Activated CD8-positive, alpha-beta memory T cell treated with anti-CD3 and anti-CD28 coated beads, Interleukin-2, amount 10 ng/mL, durations not matched to agents 7 days and 5 days (primary cell): ENCODE measurements at places on chromosomes 6 and 20. TPM values are rescaled to one million over a fixed set of nuclear protein-coding genes. Genes with fewer than 3 reads are reported as not detected.

The NUP153 gene
- total RNA-seq = 97.9 TPM

The SYNE1 gene
- 58.5 TPM for total RNA-seq

The OR2B6 gene
- total RNA-seq = not detected

GRCh38 chr20:9741996-9742395 is 96.9 kb downstream of the PAK5 start:
- no peak for DNase-seq
- H3K4me1 ChIP-seq = no peaks in the 10 kb centered on the region
- H3K27me3 ChIP-seq = no peaks in the 10 kb centered on the region
- H3K27ac ChIP-seq = no peak overlapping the region

- peak; percentile 89 for DNase-seq
- H3K4me3 ChIP-seq = no peak overlapping the region
- H3K36me3 ChIP-seq = peaks cover 3% of the 10 kb centered on the region
- H3K27ac ChIP-seq = peak overlapping the region; percentile 78
- peaks cover 43% of the 10 kb centered on the region for H3K4me1 ChIP-seq
Measured at GRCh38 chr6:89371849-89372505, 19.5 kb upstream of the UBE2J1 start.

- H3K4me3 ChIP-seq = no peak overlapping the region
- no peaks in the 10 kb centered on the region for H3K27me3 ChIP-seq
- no peak for DNase-seq
- no peaks in the 10 kb centered on the region for H3K36me3 ChIP-seq
- H3K27ac ChIP-seq = no peak overlapping the region
Measured at GRCh38 chr6:33367009-33367714, 24.5 kb upstream of the KIFC1 start.

- no peak overlapping the region for H3K4me3 ChIP-seq
- no peaks in the 10 kb centered on the region for H3K36me3 ChIP-seq
- H3K4me1 ChIP-seq = no peaks in the 10 kb centered on the region
- no peak overlapping the region for H3K27ac ChIP-seq
- no peaks in the 10 kb centered on the region for H3K27me3 ChIP-seq
Measured at GRCh38 chr6:92810913-92811312, 608.4 kb downstream of the EPHA7 start.

GRCh38 chr20:55478724-55479450 is 526.4 kb downstream of the CBLN4 start:
- no peaks in the 10 kb centered on the region for H3K27me3 ChIP-seq
- H3K27ac ChIP-seq = no peak overlapping the region
- DNase-seq = no peak
- no peak overlapping the region for H3K4me3 ChIP-seq
